Tibial nerve (tissue), 4 donors: ENCODE measurements at places on chromosomes 7 and 10. TPM values are rescaled to one million over a fixed set of nuclear protein-coding genes. Genes with fewer than 3 reads are reported as not detected.

DNA sequence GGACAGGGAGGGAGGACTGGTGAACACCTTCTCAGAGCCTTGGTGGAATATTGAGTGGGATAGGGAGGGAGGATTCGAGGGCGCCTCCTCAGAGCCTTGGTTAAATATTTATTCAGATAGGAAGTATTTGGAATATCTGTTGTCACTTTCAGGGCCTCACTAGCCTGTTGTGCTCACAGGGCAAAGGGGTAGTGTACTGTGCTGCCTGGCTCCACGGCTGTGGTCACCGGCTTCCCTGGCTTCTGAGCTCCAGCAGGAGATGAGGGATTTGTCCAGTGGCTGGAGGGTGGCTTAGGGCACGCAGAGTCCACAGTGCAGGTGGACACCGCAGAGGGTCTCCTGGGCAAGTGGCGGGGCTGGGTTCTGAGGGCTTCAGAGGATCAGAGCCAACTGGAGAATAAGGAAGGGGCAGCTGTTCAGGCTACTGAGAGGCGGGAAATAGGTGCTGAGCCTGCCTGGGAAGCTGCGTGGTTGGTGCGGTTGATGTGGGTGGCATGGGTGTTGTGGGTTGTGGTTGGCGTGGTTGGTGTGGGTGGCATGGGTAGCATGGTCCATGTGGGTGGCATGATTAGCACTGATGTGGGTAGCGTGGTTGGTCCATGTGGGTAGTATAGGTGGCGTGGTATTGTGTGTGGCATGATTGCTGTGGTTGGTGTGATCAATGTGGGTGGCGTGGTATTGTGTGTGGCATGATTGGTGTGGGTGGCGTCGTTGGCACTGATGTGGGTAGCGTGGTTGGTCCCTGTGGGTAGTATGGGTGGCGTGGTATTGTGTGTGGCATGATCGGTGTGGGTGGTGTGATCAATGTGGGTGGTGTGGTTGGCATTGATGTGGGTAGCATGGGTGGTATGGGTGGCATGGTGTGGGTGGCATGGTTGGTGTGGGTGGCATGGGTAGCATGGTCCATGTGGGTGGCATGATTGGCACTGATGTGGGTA, 16.7 kb downstream of the INPP5A start:
- no peak overlapping the region for H3K4me3 ChIP-seq
- H3K4me1 ChIP-seq, result no peaks in the 10 kb centered on the region
- no peaks in the 10 kb centered on the region for H3K27me3 ChIP-seq
- DNase-seq, result no peak
- no peaks in the 10 kb centered on the region for H3K36me3 ChIP-seq

DNA sequence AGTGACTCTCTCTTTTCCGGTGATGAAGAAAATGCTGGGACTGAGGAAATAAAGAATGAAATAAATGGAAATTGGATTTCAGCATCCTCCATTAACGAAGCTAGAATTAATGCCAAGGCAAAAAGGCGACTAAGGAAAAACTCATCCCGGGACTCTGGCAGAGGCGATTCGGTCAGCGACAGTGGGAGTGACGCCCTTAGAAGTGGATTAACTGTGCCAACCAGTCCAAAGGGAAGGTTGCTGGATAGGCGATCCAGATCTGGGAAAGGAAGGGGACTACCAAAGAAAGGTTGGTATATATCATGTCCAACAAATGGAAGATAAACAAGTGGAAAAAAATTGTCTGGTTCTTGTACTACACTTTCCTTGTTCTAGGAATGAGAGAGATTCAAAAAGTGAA, 9.5 kb downstream of the PDCD4 start:
- H3K4me1 ChIP-seq, result no peaks in the 10 kb centered on the region
- no peak overlapping the region for H3K27ac ChIP-seq
- H3K27me3 ChIP-seq, result no peaks in the 10 kb centered on the region
- no peak for DNase-seq
- no peaks in the 10 kb centered on the region for H3K36me3 ChIP-seq
- H3K4me3 ChIP-seq, result no peak overlapping the region

GRCh38 chr10:63094405-63094804, 38.7 kb upstream of the NRBF2 start:
- H3K4me1 ChIP-seq, result no peaks in the 10 kb centered on the region
- H3K4me3 ChIP-seq, result no peak overlapping the region
- H3K36me3 ChIP-seq, result no peaks in the 10 kb centered on the region
- no peaks in the 10 kb centered on the region for H3K27me3 ChIP-seq

GRCh38 chr10:91354166-91355075, 55.7 kb upstream of the HECTD2 start:
- no peak for DNase-seq
- no peaks in the 10 kb centered on the region for H3K36me3 ChIP-seq
- H3K4me3 ChIP-seq, result no peak overlapping the region
- H3K27me3 ChIP-seq, result no peaks in the 10 kb centered on the region
- H3K27ac ChIP-seq, result no peak overlapping the region

Gene ZMIZ2
- 33.5 TPM for total RNA-seq
